ENCODE measurements at places on chromosomes 6 and 20.

DNA sequence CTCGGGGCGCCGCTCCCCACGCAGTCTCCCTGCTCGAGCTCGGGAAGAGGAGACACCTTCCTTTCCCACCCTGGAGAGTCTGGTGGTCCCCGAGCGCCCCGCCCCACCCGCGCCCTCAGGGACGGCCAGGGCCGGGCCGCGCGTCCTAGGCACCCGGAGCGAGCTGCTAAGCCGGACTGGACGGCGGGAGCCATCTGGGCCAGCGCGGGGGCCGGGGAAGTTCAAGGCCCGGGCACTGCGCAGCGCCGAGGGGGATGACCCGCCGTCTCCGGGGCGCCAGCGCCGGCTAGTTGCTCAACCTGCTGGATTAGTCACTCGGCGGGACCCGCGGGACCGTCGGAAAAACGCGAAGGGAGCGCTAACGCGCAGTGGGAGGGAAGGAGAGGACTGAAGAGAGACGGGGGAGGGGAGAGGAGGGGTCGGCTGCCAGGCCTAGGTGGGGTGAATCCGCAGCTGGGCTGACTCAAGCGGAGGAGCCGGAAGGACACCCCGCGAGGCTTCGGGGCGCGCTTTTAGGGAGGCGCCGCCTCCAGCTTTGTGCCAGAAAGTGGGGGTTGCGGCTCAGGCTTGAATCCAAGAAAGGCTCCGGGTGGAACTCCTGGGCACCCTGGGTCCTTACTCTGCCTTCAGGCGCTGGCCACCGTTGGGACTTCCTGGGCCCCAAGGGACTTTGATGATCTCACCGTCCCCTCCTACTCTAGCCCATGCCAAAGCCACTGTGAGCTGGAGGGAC lies 75.7 kb upstream of the FOXP4 start:
- no peak for DNase-seq

DNA sequence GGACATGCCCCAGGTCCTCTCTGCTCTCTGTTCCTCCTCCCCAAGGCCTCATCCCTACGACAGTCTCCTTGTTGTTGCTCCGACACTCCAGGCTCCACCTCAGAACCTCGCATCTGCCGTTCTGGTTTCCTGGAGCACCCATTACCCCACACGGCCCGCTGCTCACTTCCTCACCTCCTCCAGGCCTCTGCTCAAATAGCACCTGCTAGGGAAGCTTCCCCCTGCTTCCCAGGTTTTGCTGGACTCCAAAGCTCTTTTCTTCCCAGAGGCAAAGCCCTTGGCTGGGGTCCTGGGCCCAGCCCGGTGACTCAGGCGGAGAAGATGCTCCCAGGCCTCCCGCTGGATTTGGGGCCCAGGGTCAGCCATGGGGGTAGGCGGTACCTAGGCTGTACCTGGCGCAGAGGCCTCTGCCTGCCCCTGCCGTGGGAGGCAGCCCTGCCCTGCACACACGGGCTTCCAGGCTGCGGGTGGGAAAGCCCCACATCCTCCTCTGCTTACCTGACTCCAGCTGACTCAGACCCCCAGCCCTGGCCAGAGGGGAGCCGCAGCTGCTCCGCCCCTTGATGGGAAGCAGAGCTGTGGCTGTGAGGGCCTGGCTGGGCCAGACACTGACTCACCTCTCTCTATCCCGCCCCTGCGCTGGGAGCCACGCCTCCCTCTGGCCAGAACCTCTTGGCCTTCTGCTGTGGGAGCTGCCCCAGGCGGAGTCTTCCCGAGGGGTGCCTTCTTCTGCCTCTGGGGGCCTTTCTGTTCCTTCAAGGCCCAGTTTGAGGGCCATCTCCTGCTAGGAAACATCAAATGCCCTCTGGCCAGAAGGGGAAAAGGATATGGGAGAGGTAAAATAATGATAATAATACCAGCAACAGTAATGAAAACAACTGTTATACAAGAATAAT lies 130.5 kb downstream of the CEBPB start:
- DNase-seq = no peak

DNA sequence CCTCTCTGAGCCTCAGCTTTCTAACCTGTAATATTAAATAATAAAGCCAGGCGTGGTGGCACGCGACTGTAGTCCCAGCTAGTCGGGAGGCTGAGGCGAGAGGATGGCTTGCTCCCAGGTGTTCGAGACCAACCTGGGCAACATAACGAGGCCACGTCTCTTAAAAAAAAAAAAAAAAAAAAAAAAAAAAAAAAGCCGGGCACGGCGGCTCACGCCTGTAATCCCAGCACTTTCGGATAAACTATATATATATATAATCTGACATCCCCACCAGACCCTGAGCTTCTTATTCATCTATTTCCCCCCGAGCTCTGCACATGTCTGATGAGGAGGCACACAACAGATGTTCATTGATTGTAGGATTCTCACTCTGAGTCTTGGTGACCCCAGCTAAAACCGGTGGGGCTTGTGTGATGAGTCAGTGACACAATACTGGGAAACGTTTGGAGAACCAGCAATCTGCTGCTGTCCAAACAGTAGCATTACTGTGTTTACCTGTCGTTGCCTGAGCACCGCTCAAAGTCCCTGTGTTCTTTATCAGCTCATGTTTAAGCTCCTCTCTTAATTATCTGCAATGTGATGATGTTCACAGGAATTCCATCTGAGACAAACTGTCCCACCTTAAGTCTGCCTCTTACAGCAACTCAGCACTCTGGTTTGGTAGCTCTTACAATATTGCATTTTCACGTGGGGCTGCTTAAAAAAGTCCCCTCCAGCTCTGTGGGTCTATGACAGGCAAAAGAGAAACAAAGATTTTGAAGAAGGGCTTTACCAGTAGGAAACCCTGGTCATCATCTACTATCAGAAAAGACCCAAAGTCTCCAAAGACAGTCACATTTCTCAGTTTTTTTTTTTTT lies 1.0 kb upstream of the SPATA2 start:
- DNase-seq = no peak

DNA sequence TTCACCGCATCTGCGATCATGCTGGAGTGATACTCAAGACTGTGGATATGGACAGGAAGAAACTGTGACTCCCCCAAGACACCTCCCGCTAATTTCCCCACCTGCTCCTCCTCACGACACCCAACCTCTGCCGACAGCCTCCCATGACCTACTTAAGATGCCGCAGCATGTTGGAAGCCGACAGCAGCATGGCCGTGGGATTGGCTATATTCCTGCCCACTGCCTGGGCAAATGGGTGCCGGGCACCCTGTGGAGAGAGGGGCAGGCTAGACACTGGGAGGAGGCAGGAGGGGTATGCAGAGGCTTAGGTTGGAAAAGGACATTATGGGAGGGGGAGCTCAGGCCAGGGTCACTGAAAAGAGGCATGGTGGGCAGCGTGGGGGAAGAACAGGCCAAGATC lies 4.5 kb downstream of the IDH3B start:
- DNase-seq = no peak

- no peak for DNase-seq
Observed at GRCh38 chr6:36242161-36242560, 27.7 kb upstream of the PNPLA1 start.

GRCh38 chr20:19251958-19252357 lies 39.5 kb downstream of the SLC24A3 start:
- DNase-seq = no peak

GRCh38 chr6:32845384-32845884 lies 1.6 kb upstream of the PSMB8 start:
- no peak for DNase-seq

Data from T-helper 1 cell (primary cell).